ENCODE measurements at places on chromosomes 3 and 15.

DNA sequence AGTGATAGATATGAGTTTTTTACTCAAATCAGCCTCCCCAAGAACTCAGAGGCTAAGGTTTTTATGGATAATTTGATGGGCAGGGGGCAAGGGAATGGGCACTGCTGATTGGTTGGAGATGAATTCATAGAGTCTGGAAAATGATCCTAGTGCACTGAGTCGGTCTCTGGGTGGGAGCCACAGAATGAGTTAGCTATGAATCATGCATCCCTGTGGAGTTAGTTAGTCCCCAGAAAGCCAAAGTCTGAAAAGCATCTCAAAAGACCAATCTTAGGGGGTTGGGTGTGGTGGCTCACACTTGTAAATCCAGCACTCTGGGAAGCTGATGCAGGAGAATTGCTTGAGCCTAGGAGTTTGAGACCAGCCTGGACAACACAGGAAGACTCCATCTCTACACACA lies 516.1 kb downstream of the AGBL1 start:
- no peak for DNase-seq

GRCh38 chr3:51384055-51384725 lies 901 bp upstream of the MANF start:
- no peak for DNase-seq

GRCh38 chr15:87671289-87671688 lies 585.2 kb downstream of the NTRK3 start:
- no peak for DNase-seq

- no peak for DNase-seq
These were observed 6.9 kb upstream of the RFTN1 start for GRCh38 chr3:16520241-16520969.

DNA sequence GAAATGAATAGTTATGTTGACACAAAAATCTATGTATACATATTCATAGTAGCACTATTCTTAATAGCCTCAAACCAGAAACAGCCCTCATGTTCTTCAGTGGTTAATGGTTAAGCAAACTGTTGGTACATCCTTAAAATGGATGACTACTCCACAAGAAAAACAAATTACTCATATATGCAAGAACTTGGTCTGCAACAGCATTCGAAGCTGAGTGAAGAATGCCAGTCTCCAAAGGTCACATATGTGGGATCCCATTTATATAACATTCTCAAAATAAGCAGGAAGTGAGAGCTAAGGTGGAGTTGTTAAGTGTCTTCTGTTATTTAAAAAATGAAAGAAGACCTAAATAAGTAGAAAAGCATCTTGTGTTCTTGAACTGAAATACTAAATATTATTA lies 365.7 kb downstream of the GABRG3 start:
- peak; percentile 11 for DNase-seq

GRCh38 chr3:154969366-154969765 lies 110.8 kb upstream of the MME start:
- no peak for DNase-seq

- no peak for DNase-seq
These were observed 206.7 kb downstream of the ZNF621 start for GRCh38 chr3:40731445-40731844.

DNA sequence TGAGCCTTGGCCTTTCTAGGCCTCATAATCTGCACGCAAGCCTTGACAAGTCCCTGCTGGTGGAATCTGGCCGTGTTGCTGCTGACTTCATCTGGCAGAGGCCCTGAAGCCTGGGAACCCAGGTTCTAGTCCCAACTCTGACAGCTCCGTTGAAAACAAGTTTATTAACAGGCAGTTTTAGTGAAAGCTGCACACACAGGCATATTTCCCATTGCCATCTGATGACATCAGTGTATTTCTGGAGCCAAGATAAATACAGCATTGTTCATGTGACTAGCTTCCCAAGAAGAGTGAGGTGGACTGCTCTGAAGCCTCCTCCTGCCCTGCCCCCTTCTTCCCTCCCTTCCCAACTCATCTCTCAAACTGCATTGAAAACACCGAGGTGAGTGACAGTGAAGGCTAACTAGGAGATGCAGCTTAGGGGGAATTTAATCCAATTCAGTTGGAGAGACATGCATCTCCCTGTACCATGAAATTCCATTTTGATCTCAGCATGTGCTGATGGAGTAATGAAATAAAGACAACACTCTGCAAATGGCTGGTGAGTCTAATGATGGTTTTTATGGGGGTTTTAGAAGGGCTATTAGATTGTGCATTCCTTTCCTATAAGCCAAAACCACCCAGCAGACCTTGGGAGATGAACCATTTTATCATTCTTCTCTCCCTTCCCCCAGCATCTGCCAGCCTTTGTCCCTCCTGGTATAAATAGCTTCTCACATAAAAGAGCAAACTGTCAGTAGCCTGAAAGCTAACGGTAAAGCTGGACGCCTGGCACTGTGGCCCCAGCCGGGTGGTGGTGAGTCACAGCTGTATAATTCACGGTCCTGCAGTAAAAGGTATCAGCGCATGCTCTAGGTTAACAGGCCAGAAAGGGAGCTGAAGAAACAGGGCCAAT lies 38.0 kb downstream of the PRICKLE2 start:
- DNase-seq: peak; percentile 93

DNA sequence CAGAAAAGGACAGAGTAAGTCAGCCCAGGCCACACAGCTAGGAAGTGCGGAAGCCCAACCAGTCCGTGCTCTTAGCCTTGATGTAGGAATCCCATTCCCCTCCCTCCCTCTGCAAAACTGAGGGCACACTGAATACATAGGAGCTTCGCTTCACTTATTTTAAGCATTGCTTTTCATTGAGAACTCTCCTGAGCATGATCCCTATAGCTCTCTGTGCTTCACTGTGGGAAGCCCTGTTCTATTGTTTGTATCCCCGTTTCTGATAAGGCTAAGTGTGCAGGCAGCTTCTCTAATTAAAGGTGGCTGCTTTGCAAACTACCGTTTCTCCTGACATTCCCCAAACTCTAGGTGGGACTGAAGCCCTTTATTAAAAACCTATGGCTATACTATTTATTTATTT lies 29.9 kb downstream of the IL5RA start:
- DNase-seq: no peak

DNA sequence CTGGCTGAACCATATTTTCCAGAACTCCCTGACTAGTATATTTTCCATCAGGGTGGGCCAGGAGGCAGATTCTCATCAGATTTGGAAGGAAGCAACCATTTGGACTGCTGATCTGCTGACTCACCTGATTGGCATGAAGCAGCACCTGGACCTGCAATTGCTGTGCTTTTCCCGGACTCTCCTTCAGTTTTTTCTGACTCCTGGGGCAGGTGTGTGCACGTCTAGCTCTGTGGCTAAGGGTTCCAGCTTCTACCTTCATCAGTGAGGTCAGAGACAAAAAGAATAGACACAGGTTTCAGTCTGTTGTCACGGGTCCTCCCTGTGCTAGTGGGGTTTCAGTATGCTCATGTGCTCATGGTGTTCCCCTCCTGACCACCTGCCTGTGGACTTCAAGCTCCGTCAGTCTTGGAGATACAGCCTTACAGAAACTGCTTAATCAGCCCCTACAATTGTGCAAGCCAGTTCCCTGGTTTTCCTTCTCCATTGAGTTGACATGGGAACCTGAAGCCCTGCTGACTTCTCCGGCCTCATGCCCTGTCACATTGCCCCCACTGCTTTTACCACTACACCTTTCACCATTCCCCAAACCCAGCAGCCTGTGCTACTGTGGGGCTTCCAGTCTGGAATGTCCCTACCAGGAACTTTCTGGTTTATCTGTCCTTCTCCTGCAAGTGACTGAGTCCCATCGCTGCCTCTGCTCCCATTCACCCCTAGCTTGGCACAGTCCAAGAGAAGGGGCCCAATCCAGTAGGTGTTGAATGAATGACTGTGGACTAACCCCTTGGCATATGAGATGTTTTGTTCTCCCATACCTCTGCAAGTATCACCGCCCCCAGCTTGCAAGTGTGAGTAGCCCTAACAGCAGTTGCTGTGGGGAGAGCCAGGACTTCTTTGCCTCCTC lies 31.7 kb downstream of the HMCES start:
- DNase-seq: no peak

- no peak for DNase-seq
These were observed 50.4 kb upstream of the ATP2C1 start for GRCh38 chr3:130843441-130843840.
